ENCODE measurements at places on chromosomes 6 and 20. TPM values are rescaled to one million over a fixed set of nuclear protein-coding genes. Genes with fewer than 3 reads are reported as not detected.

- peak; percentile 55 for DNase-seq
Measured at GRCh38 chr20:2692036-2692885, at the start of gene EBF4. TSS of gene EBF4 (plus strand) at chr20:2692780. CDS start at chr20:2693646, 866 bp downstream.

GRCh38 chr6:151001387-151002056 is 136.0 kb downstream of the MTHFD1L start:
- no peak for DNase-seq

DNA sequence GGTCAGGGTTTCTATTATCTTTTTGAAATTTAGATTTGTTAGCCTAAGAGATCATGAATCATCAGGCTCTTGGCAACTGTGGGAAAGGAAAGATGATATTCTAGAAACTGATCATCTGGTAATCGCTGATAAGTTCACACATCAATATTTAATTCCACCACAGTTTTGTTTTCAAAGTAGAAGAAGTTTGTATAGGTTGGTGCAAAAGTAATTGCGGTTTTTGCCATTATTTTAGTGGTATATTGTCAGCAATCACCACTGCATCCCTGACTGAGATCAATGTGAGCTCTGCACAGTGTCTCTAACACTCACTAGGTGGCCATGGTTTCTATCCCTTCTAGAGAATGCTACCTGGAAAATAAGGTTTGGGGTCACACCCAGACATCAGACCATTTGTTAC is 17.0 kb upstream of the PXDC1 start:
- no peak for DNase-seq

GRCh38 chr6:11093376-11093625 is 333 bp upstream of the SMIM13 start:
- DNase-seq = no peak

- no peak for DNase-seq
Measured at GRCh38 chr6:130107710-130108109, 89.3 kb downstream of the L3MBTL3 start.

- DNase-seq = no peak
Measured at GRCh38 chr6:45196121-45196520, 132.0 kb upstream of the RUNX2 start.

DNA sequence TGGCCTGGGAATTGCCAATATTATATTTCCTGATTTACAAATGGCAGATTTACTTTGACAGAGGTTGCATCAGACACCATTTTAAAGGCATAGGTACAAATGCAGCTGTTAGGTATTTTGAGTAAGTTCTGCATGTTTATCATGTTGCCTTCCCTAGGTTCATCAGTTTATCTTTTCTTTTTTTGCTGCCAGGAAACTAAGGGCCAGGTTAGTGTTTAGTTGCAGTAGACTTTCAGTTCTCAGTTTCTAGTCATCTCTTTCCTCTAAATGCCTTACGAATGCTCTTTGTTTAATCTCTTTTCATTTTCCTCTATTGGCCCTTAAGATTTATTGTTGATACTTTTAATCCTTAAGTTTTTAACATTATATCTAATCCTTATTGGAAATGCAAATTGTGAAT is 129.9 kb downstream of the SMAP1 start:
- DNase-seq = no peak

- no peak for DNase-seq
Measured at GRCh38 chr20:11403711-11404110, 514.0 kb upstream of the BTBD3 start.

DNA sequence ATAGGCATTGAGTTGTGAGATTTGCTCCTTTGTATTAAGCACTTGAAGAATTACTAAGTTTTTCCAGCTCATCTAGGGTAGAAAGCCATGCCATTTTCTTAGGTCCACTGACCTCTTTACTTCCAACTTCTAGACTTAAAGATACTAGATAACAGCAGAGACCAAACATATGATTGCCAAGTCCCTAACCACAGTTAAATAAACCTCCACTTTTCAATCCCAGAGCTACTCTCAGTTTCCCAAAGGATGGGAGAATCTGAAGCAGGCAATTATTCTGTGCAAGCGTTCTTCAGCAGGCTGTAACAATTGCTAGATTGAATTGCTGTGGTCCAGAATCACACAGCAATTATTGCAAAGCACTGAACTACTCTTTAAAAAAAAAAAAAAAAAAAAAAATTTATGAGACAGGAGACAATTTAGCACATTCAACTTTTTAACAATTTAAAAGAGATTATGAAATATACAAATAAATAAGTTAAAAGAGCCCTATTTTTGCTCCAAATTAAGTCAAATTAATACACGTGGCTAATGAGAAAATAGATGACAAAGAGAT is 104.0 kb upstream of the PRSS16 start:
- no peak for DNase-seq

GRCh38 chr6:125789576-125790357 is 993 bp upstream of the NCOA7 start:
- DNase-seq = peak; percentile 49

DNA sequence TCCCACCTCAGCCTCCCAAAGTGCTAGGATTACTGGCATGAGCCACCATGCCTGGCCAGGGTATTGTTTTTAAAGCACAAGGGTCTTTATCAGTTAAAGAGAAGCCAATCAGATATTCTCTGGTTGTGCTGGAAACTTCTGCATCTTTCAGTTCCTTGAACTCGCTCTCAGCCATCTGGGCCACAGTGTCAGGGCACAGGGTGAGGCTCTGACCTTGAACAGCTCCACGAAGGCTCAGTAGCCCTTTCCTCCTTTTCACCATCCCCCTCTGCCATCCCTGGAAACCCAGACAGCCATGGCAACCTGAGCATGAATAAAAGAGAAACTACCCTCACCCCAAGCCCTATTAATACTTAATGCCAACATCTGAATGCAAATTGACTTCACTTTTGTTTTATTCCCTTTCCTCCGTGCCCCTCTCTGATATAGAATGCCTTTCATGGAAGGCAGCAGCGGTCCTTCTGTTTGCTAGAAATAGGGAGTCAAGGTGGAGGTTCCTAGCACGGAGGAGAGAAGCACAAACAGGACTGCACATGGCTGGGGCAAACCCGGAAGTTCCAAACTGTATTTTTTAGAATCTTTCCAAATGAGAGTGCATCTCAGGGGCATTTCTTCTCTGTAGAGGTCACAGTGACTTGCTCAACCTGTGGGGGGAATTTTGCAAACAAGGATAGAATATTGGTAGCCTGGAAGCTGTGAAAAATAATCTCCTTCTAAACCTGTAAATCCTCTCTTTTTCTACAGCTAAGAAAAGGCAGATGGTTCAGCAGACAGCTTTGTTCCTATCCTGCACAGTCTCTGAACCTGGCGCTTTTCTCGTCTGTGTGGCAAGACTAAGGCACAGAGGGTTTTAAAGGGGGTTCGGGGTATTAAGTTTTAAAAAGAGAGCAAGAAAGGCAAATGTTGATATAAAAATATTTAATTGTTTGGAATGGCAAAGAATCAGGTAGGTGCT is 176.4 kb upstream of the RREB1 start:
- DNase-seq = no peak

GRCh38 chr6:107982486-107982885 is 24.5 kb upstream of the SEC63 start:
- no peak for DNase-seq

GRCh38 chr20:343107-343506 is 3.8 kb upstream of the NRSN2 start:
- DNase-seq = no peak

DNA sequence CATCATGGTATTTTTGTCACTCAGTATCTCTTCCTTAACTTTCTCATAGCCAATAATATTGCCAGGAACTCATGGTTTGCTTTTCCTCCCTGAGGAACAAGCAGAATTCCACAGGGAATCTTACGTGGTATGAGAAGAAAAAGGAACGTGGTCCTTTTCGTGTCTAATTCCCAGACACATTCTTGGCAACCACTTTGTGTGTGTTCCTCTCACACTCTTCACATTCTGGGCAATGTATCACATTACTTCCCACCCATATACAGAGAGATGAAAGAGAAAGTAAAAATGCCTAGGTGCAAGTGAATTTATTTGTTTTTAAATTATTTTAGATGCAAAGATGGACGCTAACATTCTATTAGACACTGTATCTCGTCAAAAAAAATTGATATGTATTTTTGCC is 102.7 kb downstream of the PTPRK start:
- peak; percentile 7 for DNase-seq

- DNase-seq = no peak
Measured at GRCh38 chr6:111674413-111674812, 68.7 kb upstream of the TRAF3IP2 start.

The GCLC gene
- total RNA-seq = 40.1 TPM

The KHDC1L gene
- not detected for total RNA-seq

The NEDD9 gene
- 21.8 TPM for total RNA-seq

The GSTA3 gene
- not detected for total RNA-seq

The MMP24 gene
- total RNA-seq = 0.86 TPM

The ANKRD6 gene
- total RNA-seq = 4.1 TPM
